ENCODE measurements at places on chromosomes 6 and 20.

GRCh38 chr6:56862415-56863175 lies 92.3 kb upstream of the BEND6 start:
- no peak for DNase-seq

DNA sequence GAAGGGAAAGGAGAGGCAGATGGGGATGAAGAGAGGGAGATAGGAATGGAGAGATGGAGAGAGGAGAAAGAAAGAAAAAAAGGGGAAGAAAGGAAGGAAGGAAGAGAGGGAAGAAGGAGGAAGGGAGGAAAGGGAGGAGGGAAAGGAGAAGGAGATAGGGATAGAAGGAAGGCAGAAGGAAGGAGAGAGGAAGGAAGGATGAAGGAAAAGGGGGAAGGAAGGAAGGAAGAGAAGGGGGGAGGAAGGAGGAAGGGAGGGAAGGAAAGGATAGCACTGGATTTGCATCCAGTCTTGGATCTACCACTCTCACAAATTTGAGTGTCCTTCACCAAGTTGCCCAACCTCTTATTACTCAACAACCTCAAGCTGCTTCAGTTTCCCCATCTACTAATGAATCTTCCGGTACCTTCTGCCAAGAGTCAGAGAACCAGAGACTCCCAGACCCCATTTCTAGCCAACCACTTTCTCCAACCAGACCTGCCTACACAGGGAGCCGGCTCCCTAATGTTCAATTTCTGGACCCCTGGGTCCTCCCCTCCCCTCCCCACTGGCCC lies 79.7 kb upstream of the FOXP4 start:
- DNase-seq, result no peak

- peak; percentile 29 for DNase-seq
Observed at GRCh38 chr6:99330159-99330558, 19.3 kb downstream of the FAXC start.

DNA sequence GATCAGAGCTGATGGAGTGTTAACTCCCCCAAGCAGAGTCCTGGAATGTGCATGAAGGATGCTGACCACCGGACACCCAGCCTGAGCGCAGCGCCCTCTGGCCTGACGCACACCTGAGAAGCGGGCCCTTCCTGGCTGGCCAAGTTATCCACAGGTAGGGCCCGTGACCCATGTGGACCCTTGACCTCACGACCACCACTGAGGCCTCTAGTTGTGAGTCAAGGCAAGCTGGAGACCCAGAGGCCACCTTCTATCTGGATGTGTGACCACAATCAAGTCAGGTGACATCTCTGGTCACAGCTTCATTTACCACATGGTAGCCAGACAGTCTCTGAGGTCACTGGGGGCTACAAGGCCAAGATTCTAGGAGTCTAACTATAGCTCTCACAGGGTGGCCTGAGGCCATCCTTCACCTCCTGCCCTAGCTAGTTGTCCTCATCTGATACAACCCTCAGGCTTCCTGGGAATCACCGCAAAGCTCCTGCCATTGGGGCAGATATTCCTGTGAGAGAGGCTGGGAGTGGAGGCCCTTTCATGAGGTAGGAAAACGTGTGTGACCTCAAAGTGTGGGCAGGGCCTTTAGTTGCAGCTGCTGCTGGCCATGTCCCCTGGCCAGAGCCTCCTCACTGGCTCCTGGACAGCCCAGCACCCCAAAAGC lies 53.1 kb downstream of the DSTN start:
- no peak for DNase-seq

DNA sequence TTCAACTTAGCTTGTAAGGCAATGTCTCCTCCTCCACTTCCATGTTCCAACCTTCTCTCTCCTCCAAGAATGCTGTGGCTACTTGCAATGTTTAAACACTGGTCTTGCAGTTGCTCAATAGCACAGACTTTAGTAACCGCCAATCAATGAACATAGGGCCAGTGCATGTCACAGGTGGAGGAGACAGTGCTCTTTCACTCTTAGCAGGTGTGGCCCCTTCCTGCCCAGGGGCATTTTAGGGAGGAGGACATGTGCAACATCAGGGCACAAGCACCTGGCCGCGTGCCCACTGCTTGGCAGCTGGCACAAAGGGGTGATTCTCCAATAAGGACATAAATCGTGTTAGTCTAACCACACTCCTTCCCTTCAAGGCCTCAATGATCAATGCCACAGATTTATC lies 41.3 kb downstream of the ADGRF1 start:
- no peak for DNase-seq

GRCh38 chr20:58406422-58407001 lies 17.5 kb downstream of the VAPB start:
- DNase-seq, result no peak

DNA sequence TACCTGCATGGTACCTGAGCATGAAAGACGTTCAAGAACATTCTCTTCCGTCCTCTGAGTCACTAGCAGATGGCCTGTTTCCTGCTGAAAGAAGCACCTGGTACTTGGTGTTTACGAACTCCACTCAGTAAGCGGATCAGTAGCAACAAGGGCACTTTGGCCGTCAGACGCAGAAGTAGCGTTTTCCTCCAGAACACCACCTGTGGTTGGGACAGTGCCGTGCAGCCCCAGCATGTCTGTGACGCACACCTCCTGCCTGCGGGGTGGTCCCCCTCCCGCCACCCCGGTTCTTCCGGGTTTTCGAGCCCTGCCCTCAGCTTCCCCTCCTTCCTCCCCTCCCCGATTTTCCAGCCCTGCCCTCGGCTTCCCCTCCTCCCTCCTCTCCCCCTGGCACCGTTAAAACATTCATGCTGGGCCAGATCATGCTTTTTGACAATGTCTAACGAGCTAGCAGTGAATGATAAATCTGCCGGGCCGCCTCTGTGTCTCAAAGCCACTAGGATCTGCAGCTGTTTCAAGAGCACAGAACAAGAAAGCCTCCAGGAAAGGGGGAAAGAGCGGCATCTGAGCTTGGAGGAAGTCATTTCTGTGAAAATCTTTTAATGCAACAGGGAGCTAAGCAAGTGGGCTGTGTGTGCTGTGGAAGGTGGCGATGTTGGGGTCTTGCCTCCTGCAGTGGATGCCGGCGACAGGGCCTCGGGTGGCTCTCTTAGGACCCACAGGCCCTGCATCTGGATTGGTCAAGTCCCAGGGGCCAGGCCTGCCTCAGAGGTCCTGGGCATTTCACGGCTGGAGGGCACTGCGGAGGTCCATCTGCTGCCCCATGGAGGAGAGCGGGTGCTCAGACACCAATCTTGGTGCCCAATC lies 207.9 kb downstream of the ERMARD start:
- DNase-seq, result no peak

DNA sequence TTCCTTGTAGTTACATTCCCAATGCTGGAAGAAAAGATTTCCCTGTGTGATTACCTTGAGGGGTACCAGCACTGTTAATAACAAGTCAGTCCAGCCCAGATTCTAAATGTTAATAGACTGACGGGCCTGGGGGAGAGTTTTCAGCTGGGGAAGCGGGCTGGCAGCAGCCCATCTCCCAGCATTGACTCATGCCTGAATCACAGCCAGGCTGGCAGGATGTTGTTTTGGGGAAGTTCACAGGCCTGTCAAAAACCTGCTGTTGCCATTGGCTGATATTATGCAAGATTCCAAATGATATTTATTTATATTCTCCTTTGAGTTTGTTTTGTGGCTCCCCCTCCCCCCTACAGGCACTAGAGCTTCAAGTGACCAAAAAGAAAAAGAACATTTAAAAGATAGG lies 213.9 kb upstream of the CNR1 start:
- peak; percentile 68 for DNase-seq

- peak; percentile 35 for DNase-seq
Observed at GRCh38 chr6:75204959-75205775, 686 bp downstream of the COL12A1 start.

GRCh38 chr6:108363889-108364313 lies 69.0 kb downstream of the AFG1L start:
- no peak for DNase-seq

GRCh38 chr6:96075826-96076225 lies 60.1 kb downstream of the FUT9 start:
- no peak for DNase-seq

DNA sequence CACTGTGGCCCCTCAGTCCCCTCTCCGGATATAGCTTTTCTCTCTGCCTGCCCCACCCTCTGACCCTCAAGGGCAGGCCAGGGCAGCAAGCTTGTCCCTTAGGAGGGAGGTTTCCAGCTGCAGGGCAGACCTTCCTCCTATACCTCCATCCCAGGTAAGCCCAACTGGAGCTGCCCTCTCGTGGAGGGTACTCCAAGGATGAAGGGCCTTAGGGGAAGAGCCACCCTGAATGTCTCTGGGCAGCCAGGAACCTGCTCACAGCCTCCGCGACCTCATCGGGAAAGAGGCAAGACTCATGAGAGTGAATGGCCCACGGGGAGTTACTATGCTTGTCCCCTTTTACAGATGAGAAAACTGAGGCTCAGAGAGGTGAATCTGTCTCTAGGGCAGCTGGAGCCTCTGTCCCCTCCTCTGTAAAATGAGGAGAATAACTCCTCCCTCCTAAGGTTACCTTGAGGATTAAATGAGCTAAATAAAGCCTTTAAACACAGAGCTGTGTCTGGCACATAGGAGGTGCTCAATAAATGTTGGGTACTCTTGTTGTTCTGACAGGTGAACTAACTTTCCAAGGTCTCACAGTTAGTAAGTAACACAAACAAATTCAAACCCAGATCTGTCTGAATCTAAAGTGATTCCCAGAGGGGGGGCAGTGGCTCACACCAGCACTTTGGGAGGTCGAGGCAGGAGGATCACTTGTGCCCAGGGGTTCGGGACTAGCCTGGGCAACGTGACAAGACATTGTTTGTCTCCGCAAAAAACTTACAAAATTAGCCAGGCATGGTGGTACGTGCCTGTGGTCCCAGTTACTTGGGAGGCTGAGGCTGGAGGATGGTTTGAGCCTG lies 12.1 kb downstream of the SRXN1 start:
- DNase-seq, result no peak

DNA sequence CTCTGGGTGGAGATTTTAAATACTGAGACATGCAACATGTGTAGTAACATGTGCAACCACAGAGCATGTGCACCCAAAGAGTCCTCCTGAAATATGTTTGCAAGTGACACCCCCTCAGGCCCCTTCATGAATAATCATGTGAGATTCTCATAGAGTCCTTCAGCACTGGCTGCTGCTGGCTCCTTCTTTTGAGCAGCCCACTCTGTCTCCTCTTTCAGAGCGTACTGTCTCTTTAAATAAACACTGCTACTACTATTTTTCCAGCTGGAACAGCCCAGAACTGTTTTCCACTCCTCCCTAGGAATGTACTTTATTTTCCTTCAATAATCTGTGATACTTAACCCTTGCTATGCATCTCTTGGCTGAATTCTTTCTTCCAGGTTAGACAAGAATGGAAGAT lies 42.0 kb downstream of the HLA-DRB5 start:
- no peak for DNase-seq

GRCh38 chr6:29747688-29748250 lies 24.5 kb downstream of the HLA-F start:
- DNase-seq, result no peak

DNA sequence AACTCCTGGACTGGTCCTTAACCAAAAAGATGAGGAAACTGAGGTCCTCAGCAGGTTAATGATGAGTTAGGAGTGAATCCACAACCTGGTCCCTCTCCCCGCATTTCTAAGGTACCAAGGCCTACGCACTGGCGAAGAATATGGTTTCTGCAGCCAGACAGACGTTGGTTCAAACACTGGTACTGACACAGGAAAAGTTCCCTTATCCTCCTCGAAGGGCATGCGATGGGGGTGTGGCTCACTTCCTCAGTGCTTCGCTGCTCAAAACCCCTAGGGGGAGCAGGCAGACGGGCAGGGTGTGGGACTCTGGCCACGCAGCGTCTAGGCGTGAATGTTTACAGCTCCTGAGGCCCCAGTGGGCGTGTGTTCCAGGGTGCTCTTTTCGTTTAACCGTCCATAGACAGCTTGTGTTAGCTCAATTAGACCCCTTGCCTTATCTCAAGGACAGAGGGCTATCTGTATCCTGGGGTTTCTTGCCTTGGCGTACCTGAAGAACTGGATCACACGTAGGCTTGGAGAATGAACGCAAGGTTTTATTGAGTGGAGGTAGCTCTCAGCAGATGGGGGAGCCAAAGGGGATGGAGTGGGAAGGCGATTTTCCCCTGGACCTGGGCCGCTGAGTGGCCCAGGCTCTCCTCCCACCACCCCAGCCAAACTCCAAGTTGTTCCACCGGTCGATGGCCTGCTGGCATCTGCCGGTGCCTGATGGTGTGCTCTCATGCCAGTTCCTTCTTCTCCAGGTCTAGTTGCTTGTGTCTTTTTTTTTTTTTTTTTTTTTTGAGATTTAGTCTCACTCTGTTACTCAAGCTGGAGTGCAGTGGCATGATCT lies 31.8 kb upstream of the PTPN1 start:
- DNase-seq, result peak; percentile 70

- DNase-seq, result no peak
Observed at GRCh38 chr6:126252154-126252553, 87.8 kb upstream of the CENPW start.

- no peak for DNase-seq
Observed at GRCh38 chr6:106194949-106195921, 109.1 kb downstream of the PRDM1 start.

- no peak for DNase-seq
Observed at GRCh38 chr6:104987218-104987617, 30.3 kb downstream of the LIN28B start.

GRCh38 chr20:9203081-9203447 lies 134.2 kb downstream of the PLCB4 start:
- DNase-seq, result no peak

GRCh38 chr20:4102381-4102780 lies 87.0 kb upstream of the RNF24 start:
- DNase-seq, result no peak

GRCh38 chr6:165846123-165846966 lies 183.3 kb upstream of the PDE10A start:
- DNase-seq, result no peak

DNA sequence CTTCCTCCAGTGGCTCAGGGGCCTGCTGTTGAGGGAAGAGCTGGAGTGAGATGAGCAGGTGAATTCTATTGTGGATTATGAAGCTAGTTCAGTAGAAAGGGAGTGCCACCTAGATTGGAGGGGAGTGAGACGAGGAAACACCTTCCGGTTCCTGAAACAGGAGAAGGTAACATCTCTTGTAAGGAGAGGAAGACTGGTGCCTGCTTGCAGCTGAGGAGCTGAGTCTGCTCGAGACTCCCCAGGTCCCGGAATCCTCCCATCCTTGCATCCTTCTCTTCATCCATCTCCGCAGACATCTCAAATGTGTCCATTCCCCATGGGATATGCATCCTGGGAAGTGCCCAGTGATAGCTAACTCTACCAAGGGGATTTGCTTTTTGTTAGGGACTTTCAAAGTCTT lies 242.9 kb upstream of the ZFP64 start:
- DNase-seq, result no peak

GRCh38 chr20:33995053-33995831 lies 1.5 kb downstream of the RALY start:
- no peak for DNase-seq

GRCh38 chr6:111781041-111781708 lies 92.1 kb downstream of the FYN start:
- no peak for DNase-seq
